Pancreas (tissue), 10 donors: ENCODE measurements at places on chromosomes 6 and 20. TPM values are rescaled to one million over a fixed set of nuclear protein-coding genes. Genes with fewer than 3 reads are reported as not detected.

HLA-DPA1 gene
- 9.2 TPM for total RNA-seq

C6orf163 gene
- total RNA-seq: 1.3 TPM

RCAN2 gene
- total RNA-seq: 1.8 TPM

PXDC1 gene
- 18.4 TPM for total RNA-seq

TMEM74B gene
- 0.43 TPM for total RNA-seq

TMEM217 gene
- total RNA-seq: 0.19 TPM

SLC2A4RG gene
- total RNA-seq: 31.6 TPM

SLC32A1 gene
- not detected for total RNA-seq

C20orf144 gene
- 0.09 TPM for total RNA-seq

PBOV1 gene
- not detected for total RNA-seq

MTRF1L gene
- total RNA-seq: 7.7 TPM

ZSCAN23 gene
- total RNA-seq: 0.75 TPM

TLDC2 gene
- total RNA-seq: not detected

DEFB115 gene
- not detected for total RNA-seq

ZNF391 gene
- total RNA-seq: 2.0 TPM
